ENCODE measurements at places on chromosomes 5 and 9.

DNA sequence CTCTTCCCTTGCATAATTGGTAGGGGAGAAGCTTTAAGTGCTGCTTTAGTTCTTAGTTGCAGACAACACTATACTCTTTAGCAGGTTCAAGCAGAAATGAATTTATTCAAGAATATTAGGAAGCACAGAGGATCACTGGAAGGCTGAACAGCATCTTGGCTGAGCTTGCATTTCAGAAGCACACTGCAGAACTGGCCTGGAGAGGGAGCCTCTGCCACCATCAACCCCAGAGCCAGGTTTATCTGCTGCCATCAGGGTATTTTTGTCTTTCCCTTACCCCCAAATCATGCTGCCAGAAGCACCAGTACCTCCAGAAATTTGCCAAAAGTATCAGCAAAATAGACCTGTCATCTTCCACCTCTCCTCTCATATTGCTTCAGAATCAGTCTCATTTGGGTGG, 440.7 kb downstream of the DMAC1 start:
- no peak for DNase-seq

DNA sequence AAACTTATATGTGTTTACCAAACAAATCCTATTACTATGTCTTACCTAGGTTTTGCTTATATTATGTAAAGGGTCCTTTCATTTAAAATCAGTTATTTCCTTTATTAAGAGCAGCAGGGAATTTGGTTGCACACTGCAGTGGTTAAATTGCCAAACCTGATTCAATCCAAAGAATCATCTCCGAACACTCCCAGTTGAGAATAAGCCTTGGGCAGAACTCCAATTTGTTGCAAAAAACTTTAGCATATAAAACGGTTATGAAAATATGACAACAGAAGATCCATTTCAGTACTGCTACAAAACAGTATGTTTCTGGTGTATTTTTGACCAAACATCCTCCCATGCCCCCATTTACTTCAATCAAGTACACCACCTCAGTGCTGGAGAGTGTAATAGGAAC, 587.0 kb upstream of the GRAMD2B start:
- no peak for DNase-seq

DNA sequence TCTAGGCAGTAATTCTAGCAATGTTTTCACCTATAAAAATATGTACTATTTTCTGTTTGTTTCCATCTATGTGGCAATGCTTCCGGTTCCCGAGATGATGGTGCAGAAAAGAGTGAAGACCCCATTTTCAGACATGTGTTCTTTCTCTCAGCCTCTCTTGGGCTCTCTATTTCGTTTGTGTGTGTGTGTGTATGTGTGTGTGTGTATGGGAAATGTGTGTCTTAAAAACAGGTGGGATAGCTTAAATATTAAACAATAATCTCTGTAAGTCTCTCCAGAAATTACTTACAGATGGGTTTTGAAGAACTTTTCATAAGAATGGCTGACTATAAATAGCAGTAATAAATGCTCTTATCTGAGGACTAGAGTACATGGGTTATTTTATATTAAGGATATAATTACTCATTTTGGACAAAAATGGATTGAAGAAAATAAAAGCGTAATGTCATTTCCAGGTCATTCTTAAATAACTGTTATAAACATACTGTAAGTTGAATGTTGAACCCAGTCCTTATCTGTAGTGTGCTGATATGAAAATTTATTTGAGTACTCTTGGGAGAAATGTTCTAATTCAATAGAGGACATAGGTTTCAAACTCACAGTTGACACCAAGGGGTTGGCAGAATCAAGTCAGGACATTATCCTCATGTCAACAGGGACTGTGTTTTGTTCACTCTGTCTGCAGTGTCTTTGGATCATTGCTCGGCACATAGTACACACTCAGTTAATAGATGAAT, 31.1 kb downstream of the PCSK5 start:
- DNase-seq = no peak

DNA sequence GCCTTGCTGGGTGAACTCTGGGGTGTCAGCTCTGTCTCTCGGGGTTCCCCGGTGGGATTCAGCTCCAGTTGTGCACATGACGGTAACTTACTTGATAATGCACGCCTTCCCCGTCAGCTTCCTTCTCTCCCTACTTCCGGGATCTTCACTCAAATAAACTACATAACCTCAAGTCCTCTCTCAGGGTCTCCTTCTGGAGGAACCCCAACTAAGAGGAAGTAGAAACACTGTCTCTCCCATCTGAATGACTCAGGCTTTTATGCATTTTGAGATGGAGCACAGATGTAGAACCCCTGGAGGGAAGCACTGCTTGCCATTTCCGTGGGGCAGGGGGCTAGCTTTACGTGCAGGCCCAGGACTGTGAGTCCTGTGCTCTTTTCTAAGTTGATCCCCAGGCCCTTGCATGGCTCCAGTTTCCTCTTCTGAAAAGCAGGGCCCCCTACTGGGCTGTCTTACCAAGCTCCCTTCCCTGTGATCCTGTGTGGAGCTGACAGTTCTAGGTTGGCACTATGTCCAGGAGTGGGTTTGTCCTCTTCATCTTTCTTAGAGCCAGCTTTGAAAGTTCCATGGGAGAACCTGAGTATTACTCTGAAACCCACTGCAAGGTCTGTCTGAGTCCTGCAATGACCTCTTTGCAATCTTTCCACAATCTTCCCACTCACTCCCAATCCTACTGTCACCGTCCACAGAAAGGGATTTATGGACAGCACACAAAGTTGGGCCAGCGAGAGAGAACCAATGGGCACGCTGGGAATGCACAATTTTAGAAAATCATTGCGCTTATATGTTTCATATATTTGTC, 17.7 kb downstream of the S1PR3 start:
- peak; percentile 5 for DNase-seq

DNA sequence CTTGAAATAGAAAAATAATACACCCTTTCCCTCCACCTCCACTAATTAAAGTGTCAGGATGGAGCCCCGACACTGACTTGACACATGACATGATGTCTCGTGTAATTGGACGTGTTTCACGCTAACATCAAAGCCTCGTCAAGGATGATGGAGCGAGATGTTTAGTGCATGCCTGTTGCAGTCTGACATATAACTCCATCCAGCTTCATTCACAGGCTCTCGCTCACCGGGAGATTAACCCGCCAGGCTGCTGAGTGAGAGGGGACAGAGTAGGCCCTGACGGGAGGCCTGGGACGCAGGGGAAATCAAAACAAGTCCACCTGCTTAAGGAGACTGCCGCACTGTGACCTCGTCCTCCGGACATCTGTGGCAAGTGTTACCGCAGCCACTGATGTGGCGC, 263.5 kb downstream of the SLIT3 start:
- DNase-seq = no peak
